Stimulated activated CD4-positive, alpha-beta T cell treated with anti-CD3 and anti-CD28 coated beads, TNF-alpha, amount 100 ng/mL, for 4 hours (primary cell): ENCODE measurements at places on chromosomes 7 and 10.

DNA sequence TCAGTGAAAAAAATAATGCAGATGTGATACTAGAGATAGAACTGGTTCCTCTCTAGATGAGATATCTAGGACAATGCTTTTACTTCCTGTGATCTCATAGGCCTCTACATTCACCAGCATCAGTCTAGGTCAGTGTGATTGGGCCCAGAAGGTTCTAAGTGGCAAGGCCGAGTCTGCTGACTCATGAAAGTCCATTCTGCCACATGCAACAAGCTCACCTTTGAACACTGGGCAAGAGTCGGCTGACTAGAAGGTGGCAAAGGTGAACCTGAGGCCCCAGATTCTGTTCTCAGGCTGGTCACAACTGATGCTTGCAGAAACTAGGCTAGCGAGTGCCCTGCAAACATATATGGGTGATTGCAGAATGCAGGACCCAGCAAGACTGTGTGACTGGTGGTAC is 105.7 kb upstream of the PLXNA4 start:
- no peak for DNase-seq

GRCh38 chr10:18140957-18141845 is 977 bp downstream of the CACNB2 start:
- DNase-seq, result no peak

GRCh38 chr10:103663802-103664201 is 170.3 kb downstream of the NEURL1 start:
- no peak for DNase-seq

DNA sequence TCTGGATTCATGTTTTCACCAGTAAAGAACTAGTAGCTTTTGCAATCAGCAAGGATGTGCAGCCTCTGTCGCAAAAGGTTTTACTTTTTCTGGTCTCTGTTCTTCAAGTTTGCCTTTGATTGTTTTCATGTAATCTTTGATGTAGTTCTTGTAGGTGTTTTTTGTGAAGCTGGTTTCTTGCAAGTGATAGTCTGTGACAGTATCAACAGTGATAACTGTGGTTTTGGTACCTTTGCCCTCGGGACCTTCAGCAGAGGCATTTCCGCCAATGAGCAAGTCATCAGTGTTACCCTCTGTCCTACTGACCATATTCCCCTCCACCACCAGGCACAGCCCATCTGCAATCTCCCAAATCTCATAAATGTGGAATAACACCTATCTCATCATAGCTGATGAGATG is 55.1 kb downstream of the IPMK start:
- DNase-seq, result no peak

DNA sequence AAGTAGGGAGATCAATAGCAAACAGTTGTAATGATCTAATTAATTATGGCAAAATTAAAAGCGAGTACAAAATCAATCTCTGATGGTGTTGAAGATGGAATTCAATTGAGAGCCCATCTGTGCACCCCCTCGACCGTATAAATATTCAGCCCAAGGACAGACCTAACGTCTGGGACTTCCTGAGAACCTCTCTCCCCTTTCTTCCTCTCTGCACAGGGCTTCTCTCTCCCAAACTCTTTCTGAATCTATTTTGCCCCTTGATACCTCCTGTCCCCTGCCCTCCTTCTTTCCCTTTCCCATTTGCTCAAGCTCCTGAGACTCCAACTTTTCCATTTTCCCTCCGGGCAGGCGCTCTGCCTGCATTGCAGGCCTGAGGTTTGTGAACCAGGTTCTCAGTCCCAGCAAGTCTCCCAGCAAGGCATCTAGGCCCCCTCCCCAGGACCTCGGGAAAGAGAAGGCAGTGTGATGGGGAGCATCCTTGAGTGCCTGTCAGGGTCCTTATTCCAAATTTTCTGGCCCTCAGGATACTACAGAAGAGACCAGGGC is 8.5 kb upstream of the PAX2 start:
- no peak for DNase-seq
